ENCODE measurements at places on chromosomes 6 and 20. TPM values are rescaled to one million over a fixed set of nuclear protein-coding genes. Genes with fewer than 3 reads are reported as not detected.

The LY6G6C gene
- not detected for total RNA-seq

DNA sequence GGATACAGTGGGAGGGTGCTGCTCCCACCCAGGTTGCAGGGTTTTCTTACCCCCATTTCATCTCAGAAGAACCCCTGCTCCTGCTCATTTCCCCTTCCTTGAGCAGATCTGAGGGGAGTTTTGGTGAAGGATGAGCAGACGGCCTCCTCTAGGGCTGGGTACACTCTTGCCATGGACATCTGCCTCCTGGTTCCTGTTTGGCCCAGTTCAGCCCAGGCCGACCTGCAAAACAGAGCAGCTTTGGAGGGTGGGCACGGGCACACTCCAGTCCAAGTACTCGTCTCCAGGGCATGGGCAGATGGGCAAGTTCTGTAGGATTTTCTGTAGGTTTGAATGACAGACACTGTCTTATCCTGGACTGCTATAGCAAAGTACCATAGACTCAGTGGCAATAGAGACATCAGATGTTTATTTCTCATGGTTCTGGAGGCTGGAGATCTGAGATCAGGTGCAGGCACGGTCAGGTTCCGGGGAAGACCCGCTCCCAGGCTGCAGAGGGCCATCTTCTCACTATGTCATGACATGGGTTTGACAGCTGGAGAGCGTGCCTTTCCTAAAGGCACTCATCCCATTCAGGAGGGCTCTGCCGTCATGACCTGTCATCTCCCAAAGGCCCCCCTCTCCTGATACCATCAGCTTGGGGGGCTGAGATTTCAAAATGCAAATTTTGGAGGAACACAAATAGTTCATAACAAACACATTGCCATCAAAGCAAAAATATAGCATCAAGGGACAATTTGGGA is 6.2 kb downstream of the NPBWR2 start:
- DNase-seq: no peak

GRCh38 chr20:49174183-49174582 is 14.0 kb downstream of the STAU1 start:
- no peak for DNase-seq

DNA sequence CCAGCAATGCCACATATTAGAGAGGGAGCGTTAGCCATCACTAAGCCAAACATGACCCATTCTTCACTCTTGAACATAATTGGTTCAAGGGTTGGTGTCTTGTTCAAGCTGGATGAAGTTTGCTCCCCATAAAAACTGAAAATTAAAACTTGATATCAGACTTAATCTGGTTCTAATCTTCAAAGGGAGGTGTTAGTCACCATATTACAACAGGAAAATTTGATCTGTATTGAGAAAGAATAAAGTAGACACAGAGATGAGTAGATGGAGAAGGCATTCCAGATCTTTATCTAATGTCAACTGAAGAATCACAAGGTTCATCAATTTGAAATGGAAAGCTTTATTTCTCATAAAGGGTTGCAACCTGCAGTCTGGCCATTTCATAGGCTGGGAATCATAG is 972.8 kb downstream of the HACE1 start:
- no peak for DNase-seq

Data from Peyer's patch (tissue), 4 donors.